ENCODE measurements at places on chromosomes 16 and 17. TPM values are rescaled to one million over a fixed set of nuclear protein-coding genes. Genes with fewer than 3 reads are reported as not detected.

GRCh38 chr16:87138738-87139267 is 178.4 kb downstream of the C16orf95 start:
- no peak for DNase-seq

DNA sequence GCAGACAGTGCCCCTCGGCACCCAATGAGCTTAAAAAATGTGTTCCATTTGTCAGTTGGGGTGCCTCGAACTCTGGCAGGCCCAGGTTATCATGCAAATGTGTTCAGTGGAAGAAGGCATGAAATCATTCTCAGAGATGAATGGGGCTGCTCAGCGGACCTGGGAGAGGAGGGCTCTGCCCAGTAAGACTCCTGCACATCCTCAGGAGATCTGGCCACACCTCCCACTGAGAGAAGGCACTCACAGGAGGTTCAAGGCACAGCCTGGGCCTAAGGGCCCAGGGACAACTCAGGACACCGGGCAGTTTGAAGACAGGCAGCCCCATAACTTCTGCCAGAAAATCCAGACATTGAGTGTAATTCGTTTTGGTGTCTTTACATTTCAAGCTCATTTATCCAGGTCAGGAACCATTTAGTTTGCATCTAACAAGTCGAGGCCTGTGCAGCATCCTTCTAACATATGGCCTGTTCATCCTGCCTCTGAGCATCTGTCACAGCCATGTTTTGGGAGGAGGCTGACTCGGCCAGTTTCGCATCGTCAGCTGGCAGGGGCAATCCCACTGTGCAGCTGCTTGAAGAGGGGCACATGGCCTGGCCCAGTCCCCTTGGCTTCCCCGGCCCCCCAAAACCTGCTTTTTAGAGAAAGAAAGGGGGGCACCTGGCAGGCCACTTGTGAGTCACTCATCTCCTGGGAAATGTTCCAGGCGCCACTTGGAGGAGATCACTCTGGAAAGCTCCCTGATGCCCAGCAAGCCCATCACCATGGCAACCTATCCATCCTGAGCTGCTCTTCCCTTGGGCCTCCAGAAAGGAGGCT is 31.2 kb upstream of the BCAR1 start:
- DNase-seq, result no peak

The CACNA1H gene
- 18.5 TPM for polyA plus RNA-seq

DNA sequence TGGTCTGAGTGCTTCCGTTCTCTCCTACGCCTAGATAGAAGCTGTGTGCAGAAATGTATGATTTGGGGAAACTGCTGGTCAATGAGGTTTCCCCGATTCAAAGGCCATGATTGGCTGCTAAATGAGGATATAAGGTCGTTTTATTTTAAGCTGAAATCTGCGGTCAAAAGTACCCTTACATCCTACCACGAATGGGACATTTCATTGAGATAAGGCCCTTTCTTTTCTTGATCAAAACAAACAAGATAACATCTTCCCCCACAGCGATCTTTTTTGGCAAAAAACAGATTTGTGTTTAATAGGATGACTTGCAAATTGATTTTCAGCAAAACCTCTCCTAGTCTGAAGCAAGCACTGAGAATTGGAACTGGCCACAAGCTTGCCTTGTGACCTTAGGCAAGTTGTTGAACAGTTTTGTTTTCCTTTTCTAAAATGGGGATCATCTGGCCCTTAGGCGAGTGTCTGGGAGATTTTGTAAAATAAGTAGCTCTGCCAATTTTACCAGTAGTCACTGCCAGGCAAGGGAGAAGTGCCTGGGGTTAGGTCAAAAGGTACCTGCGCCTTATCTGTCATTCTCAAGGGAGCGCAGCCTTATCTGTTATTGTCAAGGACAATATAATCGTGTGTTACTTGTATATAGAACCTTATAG is 635 bp downstream of the SCPEP1 start:
- no peak for DNase-seq

The CHST4 gene
- 0.34 TPM for polyA plus RNA-seq

DNA sequence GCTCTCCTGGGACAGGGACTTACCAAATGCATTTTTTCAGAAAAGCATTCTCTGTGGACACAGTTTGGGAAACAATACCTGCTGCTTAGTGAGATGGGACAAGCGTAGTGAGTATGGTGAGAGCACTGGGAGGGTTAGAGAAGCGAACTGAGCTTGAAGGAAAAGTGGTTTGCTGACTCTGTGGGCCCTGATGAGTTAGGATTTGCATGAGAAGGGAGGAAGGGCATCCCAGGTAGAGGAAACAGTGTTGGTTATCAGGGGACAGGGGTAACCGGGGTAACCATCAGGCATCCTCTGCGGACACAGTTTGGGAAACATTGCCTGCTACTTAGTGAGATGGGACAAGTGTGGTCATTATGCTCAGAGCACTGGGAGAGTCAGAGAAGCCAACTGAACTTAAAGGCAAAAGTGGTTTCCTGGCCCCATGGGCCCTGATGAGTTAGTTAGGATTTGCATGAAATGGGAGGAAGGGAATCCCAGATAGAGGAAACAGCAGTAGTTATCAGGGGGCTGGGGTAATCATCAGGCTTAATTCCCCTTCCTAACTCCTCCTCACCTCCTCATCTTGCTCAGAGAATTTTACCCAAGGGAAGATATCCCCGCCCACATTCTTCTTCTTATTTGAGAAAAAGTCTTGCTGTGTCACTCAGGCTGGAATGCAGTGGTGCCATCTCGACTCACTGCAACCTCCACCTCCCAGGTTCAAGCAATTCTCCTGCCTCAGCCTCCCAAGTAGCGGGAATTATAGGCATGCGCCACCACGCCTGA is 319.3 kb downstream of the RBFOX1 start:
- no peak for DNase-seq

The ARHGAP44 gene
- 8.8 TPM for polyA plus RNA-seq

DNA sequence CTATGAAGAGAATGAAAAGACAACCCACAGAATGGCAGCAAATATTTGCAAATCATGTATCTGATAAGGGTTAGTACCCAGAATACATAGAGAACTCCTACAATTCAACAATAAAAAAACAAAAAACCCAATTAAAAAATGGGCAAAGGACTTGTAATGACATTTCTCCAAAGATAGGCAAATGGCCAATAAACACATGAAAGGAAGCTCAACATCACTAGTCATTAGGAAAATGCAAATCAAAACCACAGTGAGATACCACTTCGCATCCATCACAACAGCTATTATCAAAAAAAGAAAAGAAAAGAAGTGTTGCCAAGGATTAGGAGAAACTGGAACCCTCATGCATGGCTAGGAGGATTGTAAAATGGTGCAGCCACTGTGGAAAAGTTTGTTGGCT is 45.1 kb upstream of the ARL6IP1 start:
- no peak for DNase-seq

GRCh38 chr16:85928401-85928820 is 29.4 kb downstream of the IRF8 start:
- DNase-seq, result no peak

- no peak for DNase-seq
These were observed 17.3 kb downstream of the RFFL start for GRCh38 chr17:35046245-35046644.

- DNase-seq, result no peak
These were observed 11.4 kb upstream of the OGFOD3 start for GRCh38 chr17:82429824-82430223.

- no peak for DNase-seq
These were observed 1458.7 kb downstream of the CDH11 start for GRCh38 chr16:63663155-63663554.

The CNTNAP4 gene
- polyA plus RNA-seq, result 0.18 TPM

DNA sequence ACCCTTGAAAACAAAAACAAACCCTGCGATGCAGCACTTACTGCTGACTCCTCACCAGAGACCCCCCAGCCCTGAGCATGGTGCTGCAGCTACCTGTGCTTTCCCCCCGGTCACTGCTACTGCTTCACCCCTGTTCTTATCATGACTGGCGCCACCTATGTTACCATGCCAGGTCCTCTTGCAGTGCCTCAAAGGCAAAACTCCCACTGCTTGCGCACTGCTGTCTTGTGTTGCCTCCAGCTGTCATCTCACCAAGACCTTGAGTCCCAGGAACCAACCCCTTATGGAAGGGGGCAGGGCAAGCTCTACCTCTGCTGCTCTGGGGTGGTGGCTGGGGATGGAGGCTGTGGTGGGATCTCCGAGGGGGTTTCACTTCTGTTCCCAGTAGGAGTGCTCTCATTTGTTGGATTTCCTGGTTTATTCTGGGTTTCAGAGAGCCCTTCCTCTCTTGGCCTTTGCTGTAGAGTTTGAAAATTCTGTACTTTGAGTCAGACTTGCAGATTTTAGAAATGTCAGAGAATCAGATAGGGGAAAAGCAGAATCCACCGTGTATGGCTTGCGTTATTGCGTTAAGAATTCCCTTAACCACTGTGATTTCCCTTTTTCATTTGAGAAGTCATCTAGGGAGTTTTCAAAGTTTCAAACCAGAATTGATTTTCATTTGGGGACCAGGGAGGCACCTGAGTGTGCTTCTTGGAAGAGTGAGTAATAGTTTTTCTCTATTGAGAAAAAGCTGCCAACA is 96.6 kb downstream of the SPECC1 start:
- no peak for DNase-seq

GRCh38 chr17:6506679-6507231 is 49.6 kb downstream of the PITPNM3 start:
- no peak for DNase-seq

GRCh38 chr17:75813081-75814020 is 28.7 kb downstream of the UNK start:
- no peak for DNase-seq

The BICDL2 gene
- 2.3 TPM for polyA plus RNA-seq

- no peak for DNase-seq
These were observed 21.2 kb downstream of the LIG3 start for GRCh38 chr17:35001549-35001948.

DNA sequence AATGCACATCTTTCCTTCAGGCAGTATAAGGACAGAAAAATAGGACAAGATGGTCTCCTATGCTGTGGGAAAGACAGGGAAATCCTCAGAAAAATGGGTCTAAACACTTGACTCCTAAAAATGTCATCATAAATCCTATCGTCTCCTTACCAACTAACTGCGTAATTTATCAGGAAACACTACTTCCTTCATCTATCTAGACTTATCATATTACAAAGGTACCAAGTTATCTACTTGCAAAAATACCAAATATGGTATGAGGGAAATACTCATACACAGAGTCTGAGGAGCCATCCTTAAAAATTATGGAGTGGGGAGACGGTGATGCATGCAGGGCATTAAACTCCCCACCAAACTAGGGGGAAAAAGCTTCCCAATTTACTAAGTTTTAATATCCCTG is 44.1 kb downstream of the GRB2 start:
- no peak for DNase-seq

The METTL2A gene
- polyA plus RNA-seq, result 22.1 TPM

GRCh38 chr17:74610108-74610507 is 13.4 kb downstream of the CD300E start:
- no peak for DNase-seq

- no peak for DNase-seq
These were observed 102.7 kb downstream of the GNAO1 start for GRCh38 chr16:56294014-56294413.

DNA sequence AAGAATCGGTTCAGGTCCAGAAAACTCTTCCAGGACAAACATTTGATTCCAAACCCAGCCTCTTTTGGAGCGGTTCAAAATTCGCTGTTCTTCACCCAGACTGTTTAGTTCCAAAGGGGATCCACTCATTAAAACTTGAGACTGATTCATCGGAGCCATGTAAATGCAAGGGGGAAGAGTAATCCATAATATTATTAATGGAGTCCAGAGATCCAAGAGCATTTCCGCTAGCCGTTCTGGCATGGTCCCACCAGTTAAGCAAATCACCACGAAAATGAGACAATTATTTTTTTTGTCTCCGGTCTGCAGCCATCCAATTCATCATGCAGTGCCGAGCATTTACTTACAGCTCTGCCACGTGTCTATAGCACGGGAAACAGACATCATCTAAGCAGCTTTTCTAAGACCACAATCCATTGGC is 15.1 kb downstream of the CDH8 start:
- no peak for DNase-seq

GRCh38 chr16:49833085-49833484 is 22.8 kb downstream of the ZNF423 start:
- DNase-seq, result no peak

DNA sequence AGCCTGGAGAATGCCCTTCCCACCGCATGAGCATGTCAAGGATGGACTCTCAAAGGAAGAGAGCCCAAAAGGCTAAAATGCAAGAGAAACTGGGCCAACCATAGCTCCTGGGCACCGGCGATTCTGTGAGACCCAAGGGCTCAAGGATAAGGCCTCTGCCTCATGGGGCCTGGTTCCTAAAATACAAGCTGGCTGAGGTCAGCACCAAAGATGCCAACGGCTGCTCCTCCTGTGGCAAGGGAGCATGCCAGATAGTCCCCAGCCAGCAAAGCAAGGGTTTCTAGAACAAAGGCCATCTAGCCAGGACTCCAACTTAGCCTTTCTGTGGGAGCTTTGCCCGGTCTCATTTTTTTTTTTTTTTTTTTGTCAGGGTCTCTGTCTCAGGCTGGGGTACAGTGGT is 20.1 kb downstream of the GPRC5B start:
- no peak for DNase-seq

DNA sequence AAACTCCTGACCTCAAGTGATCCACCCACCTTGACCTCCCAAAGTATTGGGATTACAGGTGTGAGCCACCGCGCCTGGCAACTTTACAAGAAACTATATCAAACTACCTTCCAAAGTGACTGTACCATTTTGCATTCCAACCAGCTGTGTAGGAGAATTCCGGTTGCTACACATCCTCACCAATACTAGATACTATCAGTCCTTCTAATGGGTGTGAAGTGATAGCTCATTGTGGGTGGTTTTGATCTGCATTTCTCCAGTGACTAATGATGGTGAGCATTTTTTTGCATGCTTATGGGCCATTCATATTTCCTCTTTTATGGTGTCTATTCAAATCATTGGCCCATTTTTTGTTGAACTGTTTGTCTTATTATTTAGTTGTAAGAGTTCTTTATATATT is 37.7 kb downstream of the SCNN1B start:
- no peak for DNase-seq

- no peak for DNase-seq
These were observed 29.8 kb downstream of the LIG3 start for GRCh38 chr17:35010093-35010492.

Data from right renal pelvis (tissue), 4 donors.